Hematopoietic multipotent progenitor cell treated with erythropoietin and hydrocortisone succinate and interleukin-3 and kit ligand, for 17 days (in vitro differentiated cells): ENCODE measurements at places on chromosomes 1 and 21.

GRCh38 chr21:38993561-38993960 lies 187.8 kb downstream of the ETS2 start:
- no peak for DNase-seq

DNA sequence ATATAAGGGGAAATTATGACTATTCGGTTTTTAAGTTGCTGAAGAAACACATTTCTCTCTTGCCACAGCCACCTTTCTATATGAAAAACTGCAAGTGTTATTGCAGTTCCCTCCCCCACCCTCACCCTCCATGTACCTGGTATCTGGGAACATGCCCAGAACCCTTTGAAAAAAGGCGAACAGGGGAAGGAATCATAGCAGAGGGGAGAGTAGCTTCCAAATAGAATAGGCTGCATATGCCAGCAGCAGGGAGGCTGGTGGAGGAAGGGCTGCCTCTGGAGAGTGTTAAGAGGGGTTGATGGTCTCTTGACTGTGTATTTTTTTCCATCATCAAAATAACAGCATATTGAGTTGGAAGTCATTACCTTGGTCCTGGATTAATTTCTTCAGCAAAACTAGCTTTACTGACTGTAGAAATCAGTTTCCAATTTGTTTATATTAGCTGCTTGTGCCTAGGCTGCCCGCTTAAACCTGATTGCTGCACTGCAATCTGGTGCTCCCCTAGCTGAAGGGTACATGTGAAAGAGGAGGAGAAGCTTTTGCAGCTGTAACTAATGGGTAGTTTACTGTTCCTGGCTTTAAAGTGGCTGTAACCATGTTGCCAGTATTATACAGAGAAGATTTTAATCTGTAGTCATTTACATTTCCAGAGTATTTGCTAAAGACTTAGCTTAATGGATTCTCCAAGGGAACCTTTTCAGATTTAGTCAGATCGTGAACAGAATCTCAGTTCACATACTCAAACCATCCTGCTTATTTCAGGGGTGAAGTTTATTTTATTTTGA lies 22.7 kb downstream of the AHCYL1 start:
- DNase-seq = no peak

GRCh38 chr1:95614197-95614596 lies 380.2 kb downstream of the RWDD3 start:
- DNase-seq = no peak

DNA sequence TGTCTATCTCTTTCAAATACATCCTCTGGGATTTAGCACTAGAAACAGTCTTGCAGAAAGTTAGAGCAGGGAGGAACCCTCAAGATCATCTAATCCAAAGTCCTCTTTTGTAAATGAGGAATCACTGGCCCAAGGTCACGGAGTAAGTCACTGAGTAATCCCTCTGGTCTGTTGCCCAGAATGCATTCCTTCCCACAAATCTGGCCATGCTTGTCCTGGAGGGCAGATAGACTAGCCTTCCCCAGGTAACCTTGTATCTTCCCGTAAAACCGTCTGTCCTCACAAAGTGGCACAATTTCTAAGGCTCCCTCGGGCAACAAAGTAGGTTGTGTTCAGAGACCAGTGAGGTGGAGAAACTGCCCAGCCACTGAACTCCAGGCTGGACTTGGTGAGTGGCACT lies 46.2 kb downstream of the DDR2 start:
- no peak for DNase-seq

- no peak for DNase-seq
Measured at GRCh38 chr1:108097018-108097417, 103.1 kb downstream of the SLC25A24 start.

- no peak for DNase-seq
Measured at GRCh38 chr1:195733826-195734225, 874.4 kb downstream of the KCNT2 start.

DNA sequence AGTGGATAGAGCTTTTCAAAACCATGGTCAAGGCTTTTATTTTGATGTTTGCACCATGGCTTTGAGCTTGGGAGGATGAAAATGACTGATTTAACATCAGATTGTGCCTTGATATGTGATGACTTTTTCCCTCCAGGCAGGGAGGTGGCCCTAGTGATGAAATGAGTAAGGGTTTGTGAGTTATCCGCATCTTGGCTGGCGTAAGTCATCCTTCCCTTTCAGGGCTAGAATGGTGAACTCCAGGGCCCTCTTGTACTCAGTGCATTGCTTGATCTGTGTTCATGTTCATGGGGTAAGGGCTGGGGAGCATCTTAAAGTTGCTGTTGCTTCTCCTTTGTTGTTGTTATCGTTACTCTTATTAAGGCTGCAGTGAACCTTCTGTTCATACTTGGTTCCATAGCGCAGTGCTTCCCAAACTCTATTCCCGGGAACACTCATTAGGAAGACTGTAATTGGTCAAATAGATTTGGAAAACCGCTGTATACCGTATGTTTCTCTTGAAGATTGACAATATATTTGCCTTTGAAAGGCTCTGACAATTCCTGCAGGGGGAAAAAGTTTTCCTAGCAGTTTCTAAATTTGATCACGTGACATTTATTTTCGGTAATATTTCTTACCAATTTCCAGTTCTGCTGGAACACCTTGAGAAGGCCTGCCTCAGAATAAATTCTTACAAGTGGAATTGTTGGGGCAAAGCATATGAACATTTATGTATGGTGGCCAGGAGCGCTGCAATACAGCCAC lies 23.1 kb downstream of the GPR137B start:
- DNase-seq = no peak

GRCh38 chr1:174877208-174877673 lies 122.5 kb upstream of the CACYBP start:
- DNase-seq = no peak

GRCh38 chr21:43619344-43619743 lies 39.9 kb downstream of the HSF2BP start:
- no peak for DNase-seq

DNA sequence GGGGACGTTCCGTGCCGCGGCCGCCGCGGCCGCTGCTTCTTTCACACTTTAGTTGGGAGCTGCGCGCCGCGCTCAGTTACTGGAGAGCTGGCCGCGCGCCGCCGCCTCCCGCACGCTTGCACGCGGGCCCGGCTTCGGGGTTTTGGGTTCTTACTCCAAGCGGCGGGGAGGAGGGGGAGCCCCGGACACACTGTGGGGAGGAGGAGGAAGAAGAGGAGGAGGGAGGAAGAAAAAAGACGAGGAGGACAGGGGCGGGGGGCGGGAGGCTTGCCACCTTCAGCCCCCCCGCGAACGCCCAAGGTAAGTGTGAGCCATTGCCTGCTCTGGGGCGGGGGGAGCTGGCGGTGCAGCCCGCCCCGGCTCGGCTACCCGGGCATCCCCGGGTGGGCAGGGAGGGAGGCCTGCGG lies 243 bp downstream of the C1orf21 start:
- no peak for DNase-seq

- DNase-seq = no peak
Measured at GRCh38 chr1:64597113-64597512, 127.2 kb downstream of the CACHD1 start.

DNA sequence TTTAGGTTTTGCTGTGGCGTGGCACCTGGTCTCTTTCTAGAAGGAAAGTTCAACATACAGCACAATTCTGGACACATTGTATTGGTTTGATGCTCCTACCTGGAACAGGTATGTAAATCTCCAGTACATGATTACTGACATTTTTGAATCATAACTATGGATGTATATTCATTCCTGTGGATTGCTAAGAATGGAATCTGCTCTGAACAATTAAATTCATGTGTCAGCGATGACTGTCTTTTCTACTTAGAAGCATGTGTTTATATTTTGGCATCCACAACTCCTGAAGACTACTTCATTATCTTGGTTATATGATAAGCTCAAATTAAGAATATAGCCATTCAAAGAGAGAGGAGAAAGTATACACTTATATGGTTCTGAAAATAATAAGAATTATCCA lies 291.8 kb downstream of the CHRM3 start:
- DNase-seq = no peak

- DNase-seq = no peak
Measured at GRCh38 chr1:44643721-44644334, 30.5 kb downstream of the TMEM53 start.

DNA sequence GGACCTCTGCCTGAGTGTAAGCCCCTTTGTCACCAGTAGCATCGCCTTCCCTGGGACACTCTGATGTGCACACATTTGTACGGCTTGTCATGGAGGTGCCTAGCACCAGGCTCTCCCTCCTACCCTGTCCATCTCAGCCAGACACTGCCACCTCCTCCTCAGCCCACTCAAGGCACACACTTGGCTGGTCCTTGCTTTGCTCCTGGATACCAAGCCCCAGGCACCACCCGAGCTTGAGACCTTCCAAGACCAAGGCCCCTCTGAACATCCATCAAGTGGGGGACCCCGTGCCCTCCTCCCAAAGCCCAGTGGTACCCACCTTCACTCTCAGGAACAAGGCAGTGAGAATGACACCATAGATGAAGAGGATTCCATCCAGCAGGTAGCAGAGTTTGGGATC lies 78.0 kb downstream of the CD247 start:
- DNase-seq = no peak

DNA sequence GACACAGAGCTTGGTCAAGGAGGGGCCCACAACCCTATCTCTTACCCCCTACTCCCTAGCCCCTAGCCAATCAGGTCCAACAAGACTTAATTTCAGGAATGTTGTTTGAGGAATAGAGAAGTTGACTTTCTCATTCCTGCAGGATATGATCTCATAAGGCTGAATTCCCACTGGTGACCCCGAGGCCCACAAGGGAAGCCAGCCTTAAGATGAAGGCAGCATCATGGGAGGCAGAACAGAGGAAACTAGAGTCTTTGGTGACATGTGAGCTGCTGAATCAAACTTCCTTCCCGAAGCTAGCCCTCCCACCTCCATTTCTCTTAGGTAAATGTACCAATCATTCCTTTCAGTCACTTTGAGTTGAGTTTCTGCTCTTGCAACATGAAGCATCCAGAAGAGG lies 9.1 kb upstream of the PDIK1L start:
- no peak for DNase-seq

- DNase-seq = no peak
Measured at GRCh38 chr1:42463921-42464320, 835 bp downstream of the CCDC30 start.

GRCh38 chr1:11720525-11720924 lies 15.4 kb upstream of the AGTRAP start:
- no peak for DNase-seq

GRCh38 chr1:150236614-150237100 lies 745 bp upstream of the ANP32E start:
- no peak for DNase-seq

DNA sequence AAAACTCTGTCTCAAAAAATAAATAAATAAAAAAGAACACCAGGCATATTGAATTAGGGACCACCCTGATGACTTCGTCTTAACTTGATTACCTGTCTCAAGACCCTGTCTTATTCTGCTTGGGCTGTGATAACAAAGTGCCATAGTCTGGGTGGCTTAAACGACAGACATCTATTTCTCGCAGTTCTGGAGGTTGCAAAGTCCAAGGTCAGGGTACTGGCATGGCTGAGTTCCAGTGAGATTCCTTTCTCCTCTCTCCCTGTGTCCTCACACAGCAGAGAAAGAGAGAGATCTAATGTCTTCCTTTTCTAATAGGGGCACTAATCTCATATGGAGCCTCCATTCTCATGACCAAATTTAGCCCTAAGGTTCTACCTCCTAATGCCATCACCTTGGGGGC lies 145.6 kb downstream of the HUNK start:
- no peak for DNase-seq

DNA sequence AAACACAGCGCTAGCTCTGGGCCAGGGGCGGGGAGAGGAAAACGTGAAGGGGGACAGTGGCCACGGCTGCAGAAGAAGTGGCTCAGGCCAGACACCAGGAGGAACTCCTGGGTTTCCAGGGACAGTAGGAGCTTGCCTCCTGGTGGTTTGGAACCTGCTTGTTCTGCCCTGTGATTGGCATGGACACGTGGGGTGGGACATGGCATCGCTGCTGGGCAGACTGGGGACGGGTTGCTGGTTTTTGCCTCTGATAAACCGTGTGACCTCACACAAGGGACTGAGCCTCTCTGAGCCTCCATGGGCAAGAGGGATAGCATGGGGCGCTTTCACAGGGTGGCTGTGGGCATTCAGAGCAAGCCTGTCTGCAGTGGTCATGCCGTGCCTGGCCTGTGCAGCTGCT lies 7.5 kb upstream of the PLCH2 start:
- no peak for DNase-seq

DNA sequence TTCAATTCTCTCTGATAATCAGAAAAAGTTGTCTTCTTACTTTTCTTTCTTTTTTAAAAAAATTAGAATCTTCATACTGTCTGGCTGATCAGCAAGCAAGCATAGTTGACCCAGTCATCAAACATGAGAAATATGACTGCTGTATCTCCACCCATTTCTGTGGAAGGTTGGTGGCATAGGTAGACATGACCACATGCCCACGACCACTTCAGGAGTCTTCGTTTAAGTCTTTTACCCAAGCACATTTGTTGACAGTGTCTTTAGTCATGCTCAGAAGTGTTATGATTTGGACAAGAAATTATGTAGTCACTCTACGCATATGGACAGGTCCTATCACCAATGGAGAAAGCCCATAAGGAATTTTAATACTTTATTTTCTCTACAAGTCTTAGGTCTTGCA lies 74.8 kb upstream of the HSPA13 start:
- DNase-seq = no peak

GRCh38 chr1:165845992-165846748 lies 18.8 kb downstream of the UCK2 start:
- no peak for DNase-seq

DNA sequence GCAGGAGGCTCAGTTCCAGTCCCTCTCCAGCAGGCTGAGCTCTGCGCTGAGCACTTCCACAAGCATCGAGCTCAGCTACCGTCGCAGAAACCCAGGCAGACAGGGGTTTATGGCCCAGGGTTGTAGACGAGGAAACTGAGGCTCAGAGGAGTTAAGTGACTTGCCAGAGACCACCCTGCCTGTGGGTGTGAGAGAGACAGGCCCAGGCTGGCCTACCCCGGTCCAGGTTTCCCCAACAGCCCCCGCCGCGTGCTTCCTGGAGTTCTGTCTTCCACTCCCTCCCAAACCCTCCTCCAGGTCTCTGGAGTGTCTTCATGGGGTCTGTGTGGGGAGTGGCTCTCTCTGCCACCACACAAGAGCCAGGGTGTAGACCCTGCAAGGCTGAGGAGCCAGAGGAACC lies 615.9 kb downstream of the PTPRU start:
- no peak for DNase-seq

DNA sequence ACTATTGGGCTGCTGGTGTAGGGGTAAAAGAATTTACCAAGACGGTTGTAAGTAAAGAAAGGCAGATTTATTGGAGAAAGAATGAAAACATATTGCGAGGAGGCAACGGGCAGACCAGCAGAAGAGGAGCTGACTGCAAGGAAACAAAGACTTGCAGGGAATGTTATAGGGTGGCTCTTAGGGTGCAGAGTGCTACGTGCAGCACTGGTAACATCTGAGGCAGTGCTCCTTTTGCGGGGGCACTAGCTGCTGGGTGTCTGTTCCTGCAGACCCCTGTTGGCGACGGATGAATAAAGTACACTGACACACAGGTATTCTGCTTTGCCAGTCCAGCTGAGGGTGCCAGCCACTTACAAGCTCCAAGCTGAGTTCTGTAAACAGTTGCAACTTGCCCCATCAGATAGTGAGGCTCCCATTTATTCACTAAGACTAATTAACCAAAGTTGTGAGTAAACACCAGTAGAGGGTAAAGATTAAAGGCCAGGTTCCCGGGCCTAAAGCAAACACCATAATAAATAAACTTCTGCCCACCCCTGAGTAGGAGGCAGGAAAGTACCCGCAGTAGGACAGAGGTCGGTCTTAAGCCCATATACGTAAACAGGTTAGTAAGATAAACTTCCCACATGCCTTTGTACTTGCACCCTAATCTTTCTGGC lies 140.2 kb upstream of the KCNK1 start:
- no peak for DNase-seq
